ENCODE measurements at places on chromosomes 4 and X.

- DNase-seq = no peak
Measured at GRCh38 chr4:18180892-18181291, 159.3 kb upstream of the LCORL start.

- DNase-seq = no peak
Measured at GRCh38 chr4:142984871-142985585, 138.9 kb upstream of the INPP4B start.

DNA sequence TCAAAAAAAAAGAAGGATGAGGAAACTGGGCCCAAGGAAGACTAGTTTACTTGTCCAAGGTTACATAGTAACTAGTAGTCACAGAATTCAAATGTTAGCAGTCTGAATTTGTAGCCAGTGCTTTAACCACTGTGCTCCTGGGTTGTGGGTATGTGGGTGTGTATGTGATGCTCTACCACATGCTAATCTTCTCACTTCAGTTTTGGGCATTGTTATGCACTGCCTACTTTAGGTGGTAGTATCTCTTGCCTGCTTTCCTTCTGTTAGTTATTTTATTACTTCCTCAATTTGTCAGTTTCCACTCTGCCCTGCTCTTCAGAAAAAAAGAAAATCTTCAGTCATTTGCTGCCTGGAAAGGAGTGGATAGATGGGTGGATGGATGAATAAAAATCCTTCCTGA, 219.2 kb downstream of the RPA4 start:
- DNase-seq = no peak

DNA sequence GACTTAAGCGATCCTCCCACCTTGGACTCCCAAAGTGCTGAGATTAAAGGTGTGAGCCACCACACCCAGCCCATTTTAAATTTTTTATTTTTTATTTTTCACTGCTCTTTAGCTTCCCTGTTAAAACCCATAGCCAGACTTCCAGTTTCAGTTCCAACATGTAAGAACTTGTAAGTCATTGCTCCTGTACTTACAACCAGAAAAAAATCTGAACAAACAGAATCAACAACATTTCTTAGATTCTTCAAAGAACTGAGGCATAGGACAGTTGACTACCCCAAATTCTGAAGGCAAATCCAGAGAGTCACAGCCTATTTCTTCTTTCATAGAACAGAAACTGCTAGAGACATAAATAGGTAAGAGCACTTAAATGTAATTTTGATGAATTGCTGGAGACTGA, 8.1 kb downstream of the GPRASP3 start:
- DNase-seq = no peak

Data from NCI-H2171 (cell line).